Stimulated activated CD4-positive, alpha-beta T cell treated with anti-CD3 and anti-CD28 coated beads, Interleukin-4, amount 100 ng/mL, for 1 hour (primary cell): ENCODE measurements at places on chromosomes 6 and 20.

- DNase-seq, result no peak
These were observed 23.0 kb upstream of the ECHDC1 start for GRCh38 chr6:127366282-127367022.

- DNase-seq, result no peak
These were observed 2.8 kb upstream of the MAPK13 start for GRCh38 chr6:36127462-36128016.

GRCh38 chr20:41245086-41245707 lies 72.3 kb downstream of the ZHX3 start:
- DNase-seq, result no peak

GRCh38 chr20:56360908-56361205 lies 2.1 kb downstream of the FAM210B start:
- no peak for DNase-seq

DNA sequence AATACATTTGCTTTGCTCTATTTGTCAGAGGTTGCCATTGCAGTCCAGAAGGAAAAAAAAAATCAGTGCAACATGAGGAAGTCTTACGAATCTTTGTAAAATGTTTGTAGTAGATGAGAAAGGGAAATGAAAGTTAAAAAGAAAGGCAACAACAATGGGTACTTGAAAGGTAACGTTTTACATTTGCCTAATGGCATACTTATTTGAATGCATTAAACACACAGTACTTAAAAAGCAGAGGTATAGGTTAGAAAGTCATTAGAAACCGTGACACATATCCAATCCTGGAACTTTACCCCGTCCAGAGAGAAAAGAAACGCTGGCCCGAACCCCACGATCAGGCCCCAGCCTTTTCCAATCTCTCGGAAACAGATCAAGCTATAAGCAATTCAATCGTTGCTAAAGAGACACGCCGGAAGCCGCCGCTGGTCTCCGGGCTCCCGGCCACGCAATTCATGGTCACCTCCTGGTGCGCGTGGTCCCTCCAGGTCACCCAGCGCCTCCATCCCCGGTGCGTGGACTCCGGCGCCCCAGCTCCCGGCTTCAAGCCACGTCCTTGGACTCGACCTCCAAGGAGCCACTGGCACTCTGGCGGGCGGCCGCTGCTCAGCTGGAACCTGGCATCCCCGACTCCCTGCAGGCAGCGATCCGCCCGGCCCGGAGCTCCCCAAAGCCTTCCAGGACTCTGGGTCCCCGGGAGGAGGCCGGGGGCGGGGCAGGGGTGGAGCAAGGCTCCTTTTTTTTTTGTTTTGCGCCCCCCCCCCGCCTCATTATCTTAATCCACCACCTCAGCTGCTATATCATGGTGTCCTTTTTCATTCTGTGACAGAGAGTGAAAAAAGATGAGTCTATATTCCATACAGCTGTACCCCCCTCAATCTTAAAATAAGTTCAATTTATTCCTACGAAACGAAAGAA lies at the start of gene SLC18B1:
Gene SLC18B1 (minus strand): TSS at position 687 of the 918 bp plus-strand sequence. CDS start 181 bp downstream, at position 506.
- DNase-seq, result peak; percentile 66

DNA sequence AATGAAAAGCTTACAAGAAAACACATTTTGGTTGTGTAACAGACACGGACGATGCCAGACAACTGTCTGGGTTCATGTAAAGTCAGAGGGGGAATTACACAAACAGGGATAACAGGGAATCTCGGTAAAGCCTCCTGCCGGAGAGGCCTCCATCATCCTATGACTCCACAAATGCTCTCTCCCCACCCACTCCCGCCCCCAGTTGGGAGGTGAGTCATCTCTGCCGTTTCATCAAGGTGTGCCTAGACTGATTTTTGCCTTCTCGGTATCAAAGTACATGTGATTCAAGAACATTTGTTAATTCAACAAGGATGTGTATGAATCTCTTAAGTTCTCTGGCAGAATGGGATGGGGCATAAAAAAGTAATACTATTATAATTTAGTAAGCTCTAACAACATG lies 304.9 kb upstream of the PRDM1 start:
- peak; percentile 71 for DNase-seq
